ENCODE measurements at places on chromosomes 1 and 21.

DNA sequence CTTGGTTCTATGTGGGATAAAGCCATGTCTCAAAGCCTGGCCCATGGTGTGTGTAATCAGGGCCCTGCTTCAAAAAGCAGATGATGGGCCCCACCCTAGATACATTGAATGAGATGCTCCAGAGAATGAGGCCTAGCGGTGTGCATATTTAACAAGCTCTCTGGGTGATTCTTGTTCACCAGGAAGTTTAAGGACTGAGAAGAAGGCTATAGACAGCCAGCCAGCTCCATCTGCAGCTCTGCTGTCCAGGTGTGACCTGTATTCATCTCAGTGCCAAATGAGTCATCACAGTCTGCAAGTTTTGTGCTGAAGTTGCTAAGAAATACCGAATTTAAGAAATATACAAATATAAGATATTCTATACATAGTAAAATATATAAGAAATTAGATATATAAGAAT lies 182.0 kb upstream of the RUNX1 start:
- no peak for DNase-seq

DNA sequence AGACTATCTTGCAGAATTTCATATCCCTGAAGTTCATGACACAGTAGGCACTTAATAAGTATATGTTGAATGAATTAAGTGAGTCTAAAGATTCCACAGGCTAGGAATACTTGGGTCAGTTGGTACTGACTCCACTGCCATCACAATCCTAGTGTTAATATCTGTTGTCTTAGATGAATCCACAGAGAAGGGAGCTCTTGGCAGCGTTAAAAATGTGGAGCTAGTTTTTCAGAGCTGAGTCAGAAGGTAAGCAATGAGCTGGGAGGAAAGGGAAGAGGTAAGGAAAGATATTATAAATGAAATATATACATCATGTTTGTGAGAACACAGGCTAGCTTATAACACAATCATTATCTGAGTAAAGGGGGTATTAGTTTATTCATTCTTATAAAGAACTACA lies 21.8 kb upstream of the GORAB start:
- DNase-seq, result no peak

DNA sequence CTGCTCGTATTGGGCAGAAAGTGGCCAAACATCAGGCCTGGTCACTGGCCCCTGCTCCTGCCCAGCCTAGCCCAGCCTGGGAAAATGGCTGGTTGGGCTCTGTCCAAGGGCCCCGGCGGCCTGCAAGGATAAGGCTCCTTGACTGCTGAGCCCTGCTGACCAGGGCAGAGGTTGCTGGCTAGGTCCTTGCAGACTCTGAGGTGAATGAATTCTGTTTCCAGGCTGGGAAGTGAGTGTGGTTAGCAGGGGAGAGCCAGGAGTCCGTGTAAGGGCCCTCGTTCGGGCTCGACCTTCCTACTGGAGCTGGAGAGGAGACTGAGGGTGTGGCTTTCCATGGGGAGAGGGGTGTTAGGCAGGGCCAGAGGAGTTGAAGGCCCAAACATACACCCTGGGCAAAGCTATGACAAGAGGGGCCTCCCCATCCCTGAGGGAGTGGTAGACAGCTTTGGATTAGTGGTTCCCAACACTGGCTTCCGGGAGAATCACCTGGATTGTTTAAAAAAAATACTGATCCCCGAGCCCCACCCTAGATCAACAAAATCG lies 20.6 kb downstream of the CSF1 start:
- DNase-seq, result no peak

DNA sequence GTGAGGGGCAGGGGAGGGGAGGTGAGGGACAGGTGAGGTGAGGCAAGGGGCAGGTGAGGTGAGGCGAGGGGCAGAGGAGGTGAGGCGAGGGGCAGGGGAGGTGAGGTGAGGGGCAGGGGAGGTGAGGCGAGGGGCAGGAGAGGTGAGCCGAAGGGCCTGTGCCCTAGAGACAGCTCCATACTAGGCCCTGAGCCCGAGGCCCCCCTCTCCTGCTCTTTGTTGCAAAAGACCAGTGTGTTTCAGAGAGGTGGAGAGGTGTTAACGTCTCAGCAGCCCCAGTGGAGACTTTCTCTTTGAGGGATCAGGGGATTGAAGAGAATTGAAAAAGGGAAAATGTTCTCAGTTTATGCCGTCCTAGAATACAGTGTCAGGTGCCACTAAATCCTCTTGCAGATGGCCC lies 44.2 kb downstream of the EPHB2 start:
- DNase-seq, result no peak

DNA sequence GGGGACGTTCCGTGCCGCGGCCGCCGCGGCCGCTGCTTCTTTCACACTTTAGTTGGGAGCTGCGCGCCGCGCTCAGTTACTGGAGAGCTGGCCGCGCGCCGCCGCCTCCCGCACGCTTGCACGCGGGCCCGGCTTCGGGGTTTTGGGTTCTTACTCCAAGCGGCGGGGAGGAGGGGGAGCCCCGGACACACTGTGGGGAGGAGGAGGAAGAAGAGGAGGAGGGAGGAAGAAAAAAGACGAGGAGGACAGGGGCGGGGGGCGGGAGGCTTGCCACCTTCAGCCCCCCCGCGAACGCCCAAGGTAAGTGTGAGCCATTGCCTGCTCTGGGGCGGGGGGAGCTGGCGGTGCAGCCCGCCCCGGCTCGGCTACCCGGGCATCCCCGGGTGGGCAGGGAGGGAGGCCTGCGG lies 243 bp downstream of the C1orf21 start:
- no peak for DNase-seq
